Activated naive CD8-positive, alpha-beta T cell treated with anti-CD3 and anti-CD28 coated beads, Interleukin-2, amount 50 U/mL, for 16 hours (primary cell): ENCODE measurements at places on chromosomes 7 and 10.

DNA sequence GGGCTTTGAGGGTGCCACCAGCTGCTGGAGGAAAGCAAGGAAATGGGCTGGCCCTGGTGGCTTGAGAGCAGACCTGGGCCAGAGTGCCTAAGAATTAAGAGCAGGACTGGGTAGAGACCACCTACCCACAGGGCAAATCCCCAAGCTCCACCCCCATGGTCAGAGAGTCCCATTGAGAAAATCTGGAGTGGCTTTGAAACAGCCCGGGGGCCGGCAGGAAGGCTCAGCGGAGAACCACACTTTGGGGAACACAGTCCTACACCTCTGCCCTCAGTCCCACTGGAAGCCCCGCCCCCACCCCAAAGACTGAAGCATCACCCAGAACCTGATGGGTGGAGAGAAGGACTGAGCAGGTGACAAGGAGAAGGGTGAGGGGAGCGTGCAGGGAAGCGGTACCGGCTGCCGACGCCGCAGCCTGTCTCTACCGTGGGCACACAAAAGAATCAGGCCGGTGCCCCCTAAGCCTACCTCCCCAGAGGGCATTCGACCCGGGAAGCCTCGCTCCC, 3.6 kb downstream of the SMARCD3 start:
- no peak for DNase-seq

DNA sequence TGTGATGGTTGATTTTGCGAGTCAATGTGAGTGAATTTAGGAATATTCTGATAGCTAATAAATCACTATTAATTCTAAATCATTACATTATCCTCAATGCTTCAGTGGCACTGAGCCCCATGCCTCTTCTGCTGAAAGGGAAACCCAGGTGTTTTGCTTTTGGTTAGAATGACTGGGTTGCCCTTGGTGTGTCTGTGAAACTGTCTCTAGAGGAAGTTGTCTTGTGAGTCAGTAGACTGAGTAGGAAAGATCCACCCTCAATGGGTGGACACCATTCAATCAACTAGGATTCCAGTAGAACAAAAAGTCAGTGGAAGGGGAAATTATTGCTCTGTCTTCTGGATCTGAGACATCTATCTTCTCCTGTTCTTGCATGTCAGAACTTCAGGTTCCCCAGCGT, 472.4 kb downstream of the ANKRD7 start:
- no peak for DNase-seq

DNA sequence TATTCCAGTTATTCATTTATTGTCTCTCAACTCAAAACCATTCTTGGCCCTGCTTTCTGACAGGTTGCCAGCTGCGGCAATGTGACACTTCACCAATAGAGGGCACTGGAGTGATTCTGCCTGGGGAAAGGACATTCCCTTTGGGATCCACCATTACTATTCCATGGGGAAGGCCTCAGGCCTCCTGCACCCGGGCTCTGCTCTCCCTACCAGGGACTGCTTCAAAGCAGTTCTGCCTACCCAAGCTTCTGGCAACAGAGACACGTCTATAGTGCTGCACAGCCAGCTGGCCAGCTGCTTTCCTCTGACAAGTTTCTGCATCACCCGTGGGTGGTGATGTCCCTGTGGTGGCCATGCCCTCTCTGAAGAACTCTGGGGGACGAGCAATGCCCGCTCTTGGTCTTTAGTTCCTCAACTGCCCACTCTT, 163.8 kb downstream of the ELMO1 start:
- no peak for DNase-seq

- no peak for DNase-seq
Observed at GRCh38 chr10:83229991-83230390, 909.3 kb upstream of the GHITM start.

DNA sequence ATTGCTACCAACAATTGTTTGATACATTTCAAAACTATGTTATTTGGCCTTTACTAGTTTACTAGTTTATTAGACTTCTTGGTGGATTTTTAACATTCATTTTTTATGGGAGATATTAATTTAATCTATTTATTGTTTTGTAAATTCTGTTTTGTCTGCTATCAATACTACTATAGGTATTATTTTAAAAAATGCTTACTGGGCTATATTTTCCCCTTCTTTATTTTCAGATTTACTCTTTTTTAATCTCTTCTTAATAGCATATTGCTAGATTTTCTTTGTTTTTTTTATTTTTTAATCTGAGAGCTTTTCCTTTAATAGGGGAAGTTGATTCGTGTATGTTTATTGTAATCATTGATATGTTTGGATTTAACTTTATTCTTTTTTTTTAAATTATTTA, 147.5 kb downstream of the CDK14 start:
- DNase-seq: no peak
